Right cardiac atrium (tissue), 5 donors: ENCODE measurements at places on chromosomes 3 and 15.
A peak's percentile ranks its signal among the peaks of the same experiment; 100 is the strongest.

DNA sequence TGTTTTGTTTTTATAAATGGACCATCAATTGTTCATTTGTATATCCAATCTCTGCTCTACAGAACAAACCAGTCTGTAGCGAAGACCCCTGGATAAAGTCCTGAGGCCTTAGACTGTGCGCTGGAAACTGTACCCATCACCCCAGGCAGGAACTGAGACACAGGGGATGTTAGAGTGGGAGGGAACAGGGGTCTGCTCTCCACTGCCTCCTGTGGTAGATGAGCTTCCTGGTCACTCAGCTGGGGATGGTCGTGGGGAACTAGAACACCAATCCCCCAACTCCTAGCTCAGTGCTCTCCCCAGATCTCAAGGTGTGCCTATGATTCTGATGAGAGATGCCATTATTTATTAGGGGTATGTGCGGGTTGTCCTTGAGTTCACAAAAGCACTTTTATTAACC is 340.2 kb upstream of the IGF1R start:
- no peak for DNase-seq

DNA sequence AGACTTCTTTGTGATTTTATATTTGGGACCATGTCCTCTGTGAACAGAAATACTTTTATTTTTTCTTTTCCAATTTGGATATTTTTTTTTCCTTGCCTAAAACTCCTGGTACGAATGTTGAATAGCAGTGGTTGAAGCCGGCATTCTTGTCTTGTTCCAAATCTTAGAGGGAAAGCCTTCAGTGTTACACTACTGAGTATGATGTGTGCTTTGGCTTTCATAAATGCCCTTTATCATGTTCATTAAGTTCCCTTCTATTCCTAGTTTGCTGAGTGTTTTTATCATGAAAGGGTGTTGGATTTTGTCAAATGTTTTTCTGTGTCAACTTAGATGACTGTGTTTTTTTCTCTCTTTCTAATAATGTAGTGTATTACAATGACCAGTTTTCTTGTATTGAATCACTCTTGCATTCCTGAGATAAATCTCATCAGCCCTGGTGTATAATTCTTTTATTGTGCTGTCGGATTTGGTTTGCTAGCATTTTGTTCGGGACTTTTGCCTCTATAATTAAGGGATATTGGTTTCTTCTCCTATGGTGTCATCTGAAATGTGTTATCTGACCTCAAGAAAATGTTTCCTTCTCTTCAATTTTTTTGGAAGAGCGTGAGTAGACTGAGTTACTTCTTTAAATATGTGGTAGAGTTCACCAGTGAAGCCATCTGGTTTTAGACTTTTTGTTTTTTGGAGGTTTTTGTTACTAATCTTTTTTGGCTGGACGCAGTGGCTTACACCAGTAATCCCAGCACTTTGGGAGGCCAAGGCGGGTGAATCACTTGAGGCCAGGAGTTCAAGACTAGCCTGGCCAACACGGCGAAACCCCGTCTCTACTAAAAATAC is 33.3 kb downstream of the MAP1A start:
- DNase-seq: peak; percentile 62

- no peak for DNase-seq
These were observed 675.6 kb downstream of the TBL1XR1 start for GRCh38 chr3:176521531-176522175.

- no peak for DNase-seq
These were observed 395.3 kb downstream of the GAP43 start for GRCh38 chr3:116018646-116019045.

DNA sequence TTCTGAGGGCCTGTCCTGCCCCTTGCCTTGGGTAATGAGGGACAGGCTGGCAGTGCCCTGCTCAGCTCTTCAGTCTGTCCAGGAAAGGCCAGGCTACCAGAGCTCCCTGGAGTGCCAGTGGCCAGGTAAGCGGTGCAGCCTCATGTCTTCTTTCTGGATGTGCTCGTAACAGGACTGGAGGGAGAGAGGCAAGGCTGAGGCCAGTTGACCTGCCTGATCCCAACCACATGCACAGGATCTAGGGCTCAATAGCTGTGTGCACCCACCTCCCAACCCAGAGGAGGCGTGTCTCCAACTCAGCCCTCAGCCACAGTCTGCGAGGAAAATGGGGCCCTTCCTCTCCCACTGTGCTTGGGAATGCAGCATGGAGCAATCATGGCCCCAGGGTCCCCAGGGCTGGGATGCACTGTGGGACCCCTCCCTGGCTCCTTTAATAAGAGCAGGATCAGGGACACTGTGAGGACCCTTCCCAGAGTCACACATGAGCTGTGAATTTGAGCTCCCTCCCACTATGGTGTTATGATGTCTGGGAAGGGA is 22.5 kb downstream of the ALS2CL start:
- DNase-seq: no peak

DNA sequence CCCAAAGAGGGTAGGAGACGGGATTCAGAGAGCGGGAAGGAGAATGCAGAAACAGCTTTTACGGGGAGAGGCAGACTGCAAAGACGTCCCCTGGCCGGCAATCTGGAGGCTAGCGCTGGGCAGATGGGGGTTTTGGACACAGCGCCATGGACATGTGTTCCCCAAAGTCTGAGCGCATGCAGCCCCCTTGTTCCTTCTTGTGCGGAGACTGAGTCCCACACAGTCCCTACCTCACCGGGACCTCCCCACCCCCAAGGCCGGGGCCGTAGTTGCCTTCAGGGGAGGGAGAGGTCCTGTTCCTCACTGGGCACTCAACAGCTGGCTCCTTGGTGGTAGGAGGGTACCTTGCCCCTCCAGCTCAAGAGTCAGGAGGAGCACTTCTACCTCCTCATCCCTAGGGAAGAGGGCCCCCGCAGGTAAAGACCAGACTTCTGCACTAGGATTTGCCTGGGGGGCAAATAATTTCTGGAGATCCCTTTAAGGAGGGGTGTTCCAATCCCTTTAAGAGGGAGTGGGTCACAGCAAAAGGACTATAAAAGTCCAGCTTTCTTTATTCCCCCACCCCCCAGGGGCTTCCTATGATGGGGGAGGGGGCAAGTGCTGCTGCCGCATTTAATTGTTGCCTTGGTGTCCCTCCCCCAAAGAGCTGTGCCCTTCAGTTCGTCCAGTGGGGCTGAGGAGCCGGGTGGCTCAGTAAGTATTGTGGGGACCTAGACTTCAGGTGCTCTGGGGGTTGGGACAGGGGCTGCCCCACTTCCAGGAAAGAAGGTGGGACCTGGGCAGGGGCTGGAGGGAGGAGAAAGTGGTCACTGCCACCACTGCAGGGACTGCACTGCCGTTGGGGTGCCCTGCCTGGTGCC is 3.6 kb upstream of the BAHD1 start:
- no peak for DNase-seq

GRCh38 chr3:184506561-184506991 is 55.0 kb upstream of the EPHB3 start:
- DNase-seq: no peak

GRCh38 chr3:73314151-73314951 is 252.9 kb downstream of the EBLN2 start:
- DNase-seq: no peak

DNA sequence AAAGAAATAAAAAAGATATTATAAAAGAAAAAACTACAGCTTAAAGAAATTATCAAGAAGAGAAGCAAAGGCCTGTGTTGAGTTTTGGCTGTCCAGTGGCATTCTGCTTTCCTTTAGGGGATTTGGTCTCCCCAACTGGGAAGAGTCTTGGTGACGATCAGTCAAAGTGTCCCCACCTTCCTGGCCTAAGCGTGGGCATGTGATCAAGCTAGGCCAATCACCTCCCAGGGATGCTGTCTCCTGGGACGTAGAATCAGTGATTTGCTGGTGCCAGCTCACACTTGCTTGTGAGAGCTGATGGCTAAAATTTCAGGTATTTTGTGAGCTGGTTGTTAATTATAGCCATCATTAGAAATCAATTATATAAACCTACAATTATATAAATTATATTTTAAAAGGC is 69.5 kb downstream of the ATP2B2 start:
- no peak for DNase-seq

DNA sequence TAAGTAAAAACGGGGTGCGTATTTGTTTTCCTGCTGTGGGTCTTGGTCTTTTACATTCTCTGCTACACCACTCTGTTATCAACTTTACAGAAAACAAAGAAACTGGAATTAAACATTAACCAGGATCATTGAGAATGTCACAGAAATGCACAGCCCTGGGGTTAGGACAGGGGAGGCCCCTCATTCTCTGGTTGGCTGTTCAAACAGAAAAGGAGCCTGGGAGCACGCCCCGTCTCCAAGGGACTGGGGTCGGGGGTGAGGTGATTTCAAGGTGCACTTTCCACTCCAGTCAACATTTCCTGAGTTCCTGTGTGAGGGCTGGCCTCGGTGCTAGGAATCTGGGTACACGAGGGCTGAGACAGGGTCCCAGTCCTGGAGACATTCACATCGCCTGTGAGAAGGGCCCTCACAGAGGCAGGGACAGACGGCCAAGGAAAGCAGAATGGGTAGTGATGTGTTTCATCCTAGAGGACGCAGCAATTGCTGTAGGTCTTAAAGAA is 30.3 kb downstream of the CPN2 start:
- DNase-seq: no peak

- DNase-seq: no peak
These were observed 298.9 kb upstream of the RORA start for GRCh38 chr15:61527836-61528580.

DNA sequence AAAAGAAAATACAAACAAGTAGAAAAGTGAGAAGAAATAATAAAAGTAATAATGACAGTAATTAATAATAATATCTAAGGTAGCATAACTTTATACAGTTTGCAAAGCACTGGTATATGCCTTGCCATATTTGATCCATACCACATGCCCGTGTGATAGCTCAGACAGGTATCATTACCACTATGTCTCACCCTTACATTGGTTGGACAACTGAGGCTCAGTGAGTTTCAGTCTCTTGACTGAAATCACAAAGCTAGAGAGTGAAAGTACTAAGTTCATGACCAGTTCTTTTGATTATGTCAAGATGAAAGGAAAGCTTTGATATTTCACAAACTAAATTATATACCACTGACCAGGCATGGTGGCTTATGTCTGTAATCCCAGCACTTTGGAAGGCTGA is 408.9 kb downstream of the GAP43 start:
- no peak for DNase-seq

DNA sequence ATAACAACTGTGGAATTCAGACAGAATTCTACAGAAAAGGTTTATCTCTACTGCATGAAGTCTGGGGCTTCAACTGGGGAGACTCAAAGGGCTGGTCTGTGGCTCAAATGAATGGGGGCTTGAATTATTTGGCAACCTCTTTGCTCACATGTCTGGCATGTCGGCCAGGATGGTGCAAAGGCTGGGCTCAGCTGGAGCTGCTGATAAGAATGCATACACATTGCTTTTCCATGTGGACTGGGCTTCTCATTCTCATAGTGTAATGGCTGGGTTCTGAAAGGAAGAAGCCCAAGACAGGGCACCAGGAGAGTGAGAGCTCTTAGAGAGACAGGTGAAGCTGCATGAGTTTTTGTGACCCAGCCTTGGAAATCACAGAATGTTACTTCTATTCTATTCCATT is 194.3 kb upstream of the SGO1 start:
- no peak for DNase-seq

DNA sequence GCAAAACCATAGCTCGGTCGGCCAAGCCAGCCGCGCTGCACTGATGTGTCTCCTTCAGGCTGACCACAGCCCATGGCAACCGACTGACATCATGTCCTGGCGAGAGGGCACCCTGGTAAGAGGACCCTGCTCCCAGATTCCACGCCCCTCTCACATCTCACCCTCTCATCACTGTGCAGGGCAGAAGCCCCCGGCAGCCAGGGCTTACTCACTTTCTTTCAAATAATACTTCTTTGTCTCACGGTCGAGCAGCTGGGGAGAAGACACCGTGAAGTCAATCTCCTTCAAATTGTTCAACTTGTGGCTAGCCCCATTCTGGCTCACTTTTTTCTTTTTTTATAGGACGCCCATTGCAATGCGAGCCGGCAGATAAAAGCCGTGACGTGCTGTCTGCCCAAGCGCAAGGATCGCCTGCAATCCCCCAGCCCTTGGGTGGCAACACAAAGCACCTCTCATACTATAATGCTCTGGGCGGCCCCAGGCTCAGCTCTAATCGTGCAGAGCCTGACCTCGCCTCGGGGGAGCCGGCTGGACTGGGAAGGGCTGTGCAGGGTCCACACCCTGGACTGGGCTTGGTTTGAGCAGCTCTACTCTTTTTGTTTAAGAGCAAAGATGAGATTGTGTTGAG is 33.6 kb downstream of the VGLL4 start:
- DNase-seq: peak; percentile 87

DNA sequence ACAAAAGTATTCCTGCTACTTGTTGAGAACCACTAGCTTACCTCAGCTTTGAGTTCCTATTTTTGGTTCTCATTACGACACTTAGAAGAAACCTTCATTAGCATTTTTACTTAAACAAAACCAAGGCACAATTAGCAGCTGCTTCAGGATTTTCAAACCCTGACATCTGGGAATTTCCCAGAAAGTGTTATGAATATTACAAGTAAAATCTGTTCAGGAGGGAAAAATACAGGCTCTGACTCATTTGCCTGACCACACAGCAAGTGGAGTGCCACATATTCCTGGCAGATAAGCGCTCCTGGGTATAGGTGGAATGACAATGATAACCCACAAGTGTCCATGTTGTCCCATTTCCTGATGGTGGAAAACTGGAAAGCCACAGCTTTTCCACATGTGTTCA is 10.3 kb upstream of the RFTN1 start:
- no peak for DNase-seq

GRCh38 chr3:161550491-161551195 is 54.0 kb downstream of the OTOL1 start:
- DNase-seq: no peak

DNA sequence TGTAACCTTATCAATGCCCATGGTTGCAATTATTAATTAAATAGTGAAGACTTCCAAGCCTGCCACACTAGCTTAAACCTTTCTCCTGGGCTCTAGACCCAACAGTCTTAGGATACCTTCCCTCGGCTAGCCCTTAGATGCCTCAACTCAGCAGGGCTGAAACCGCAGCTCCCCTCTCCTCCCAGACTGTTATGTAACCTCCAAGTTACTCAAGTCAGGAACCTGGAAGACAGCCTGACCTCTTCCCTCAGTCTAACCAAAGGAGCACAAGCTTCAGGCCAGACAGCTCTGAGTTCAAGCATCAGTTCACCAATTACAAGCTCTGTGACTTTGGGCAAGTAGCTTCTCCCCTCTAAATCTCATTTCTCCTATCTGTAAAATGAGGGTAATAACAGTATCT is 70.5 kb upstream of the HACD2 start:
- no peak for DNase-seq

DNA sequence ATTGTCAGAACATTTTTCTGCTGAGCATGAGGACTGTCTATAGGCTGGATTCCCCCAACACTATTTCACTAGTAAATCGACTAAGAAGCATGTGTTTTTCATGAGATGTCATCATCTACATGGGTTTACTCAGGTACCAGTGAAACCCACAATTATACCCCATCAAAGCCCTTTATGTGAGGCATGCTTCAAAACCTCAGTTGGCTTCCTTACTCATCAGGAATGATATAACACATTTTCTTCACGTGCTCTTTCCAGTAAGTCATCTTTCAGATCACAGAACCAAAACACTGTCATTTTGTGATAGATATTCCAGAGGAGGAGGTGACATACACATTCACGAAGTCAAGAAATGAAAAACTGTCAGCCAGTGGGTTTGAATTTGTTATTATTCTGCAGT is 116.5 kb downstream of the ANO10 start:
- no peak for DNase-seq
